Activated CD8-positive, alpha-beta memory T cell treated with anti-CD3 and anti-CD28 coated beads, Interleukin-2, amount 10 ng/mL, durations not matched to agents 7 days and 5 days (primary cell): ENCODE measurements at places on chromosomes 4 and X.
A peak's percentile ranks its signal among the peaks of the same experiment; 100 is the strongest.

GRCh38 chrX:148363471-148364235, 136.8 kb upstream of the AFF2 start:
- DNase-seq, result no peak

- DNase-seq, result no peak
These were observed 50.9 kb upstream of the FAM241A start for GRCh38 chr4:112094330-112094729.

- DNase-seq, result no peak
These were observed 913.4 kb downstream of the RPA4 start for GRCh38 chrX:97797076-97797475.

DNA sequence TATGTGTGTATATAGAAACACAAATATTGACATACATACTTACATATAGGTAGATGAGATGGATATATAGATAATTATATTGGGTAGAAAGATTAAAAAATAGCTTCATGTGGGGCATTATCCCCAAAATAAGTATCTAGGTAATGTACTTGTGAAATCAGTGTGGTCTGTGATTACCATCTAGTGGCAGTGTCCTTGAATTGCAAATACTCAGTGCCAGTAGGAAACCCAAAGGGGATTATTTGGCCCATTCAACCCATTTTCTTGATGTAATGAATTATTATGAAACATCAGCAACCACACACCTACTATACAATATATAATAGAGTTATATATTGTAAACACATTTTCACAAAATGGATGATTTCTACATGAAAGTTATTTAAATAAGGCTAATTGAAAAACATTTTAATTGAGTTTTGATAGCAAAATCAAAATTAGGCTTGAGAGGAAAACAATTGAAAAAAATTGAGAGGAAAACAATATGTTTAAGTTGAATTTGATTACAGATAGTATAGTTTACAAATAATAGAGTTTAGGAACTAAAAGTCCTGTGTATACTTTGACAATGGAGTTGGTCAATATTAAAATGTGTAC, 389.4 kb downstream of the GALNTL6 start:
- DNase-seq, result no peak

GRCh38 chrX:120664081-120664480, 34.2 kb upstream of the C1GALT1C1 start:
- no peak for DNase-seq

- DNase-seq, result no peak
These were observed 15.8 kb downstream of the C4orf50 start for GRCh38 chr4:6002492-6002833.

- no peak for DNase-seq
These were observed 62.2 kb upstream of the GPM6A start for GRCh38 chr4:175874306-175874705.

DNA sequence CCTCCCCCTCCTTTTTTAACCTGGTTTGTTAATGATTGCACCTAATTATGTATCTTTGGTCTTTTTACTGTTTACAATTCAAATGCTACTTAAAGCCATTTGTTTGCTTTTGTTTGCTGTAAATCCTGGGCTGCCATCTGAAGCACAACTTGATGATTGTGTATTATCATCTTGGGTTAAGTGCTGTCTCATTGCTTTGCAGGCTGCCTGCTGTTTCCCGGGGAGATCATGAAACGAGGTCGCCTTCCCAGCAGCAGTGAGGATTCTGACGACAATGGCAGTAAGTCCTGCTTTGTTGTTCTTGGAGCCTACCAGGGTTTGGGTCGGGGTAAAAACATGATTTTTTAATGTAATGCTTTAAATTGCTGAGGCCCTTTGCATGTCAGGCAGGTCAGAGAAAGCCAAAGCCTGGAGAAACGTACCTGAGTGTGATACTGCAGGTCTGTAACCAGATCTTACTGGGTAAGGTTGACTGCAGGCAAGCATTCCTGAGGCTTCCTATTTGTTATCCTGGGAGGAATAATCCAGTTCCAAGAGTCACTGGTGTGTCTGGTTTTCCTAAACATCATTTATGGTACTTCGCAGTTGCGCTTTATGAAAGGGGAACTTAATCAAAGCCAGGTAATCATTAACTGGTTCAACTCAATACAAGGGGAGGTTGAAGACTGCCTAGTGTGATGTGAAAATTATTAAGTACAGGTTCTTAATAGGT, 22.2 kb downstream of the JADE1 start:
- DNase-seq, result no peak

DNA sequence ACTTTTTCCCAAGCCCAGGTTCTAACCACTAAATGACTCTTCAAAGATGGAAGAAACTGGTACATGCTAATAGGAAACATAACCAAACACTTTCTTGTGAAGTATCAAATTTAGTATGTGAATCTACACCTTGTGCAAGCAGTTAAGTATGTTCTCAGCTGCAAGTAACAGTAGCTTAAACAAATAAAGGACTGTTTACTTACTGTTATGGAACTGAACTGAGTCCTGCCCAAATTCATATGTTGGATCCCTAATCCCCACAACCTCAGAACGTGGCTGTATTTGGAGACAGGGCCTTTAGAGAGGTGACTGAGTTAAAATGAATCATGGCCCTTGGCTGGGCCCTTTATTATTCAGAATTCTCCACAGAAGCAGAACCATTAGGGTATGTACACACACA, 178.7 kb downstream of the KDR start:
- DNase-seq, result no peak

DNA sequence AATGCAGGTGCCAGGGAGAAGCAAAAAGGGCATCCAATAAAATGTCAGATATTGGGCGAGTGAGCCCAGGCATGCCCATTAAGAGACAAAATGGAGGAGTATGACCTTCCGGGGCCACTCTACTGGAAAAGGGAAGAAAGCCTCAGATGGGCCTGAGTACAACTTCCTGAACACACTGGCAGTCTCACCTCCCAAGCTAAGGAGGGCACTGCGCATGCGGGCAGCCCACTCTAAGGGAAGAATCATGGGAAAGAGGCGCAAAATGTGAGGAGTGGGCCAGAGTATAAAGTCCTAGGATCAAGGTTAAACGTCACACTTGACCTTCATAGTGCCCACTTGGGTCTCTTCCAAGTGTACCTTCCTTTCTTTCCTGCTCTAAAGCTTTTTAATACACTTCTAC, 63.5 kb downstream of the TIGD2 start:
- DNase-seq, result no peak

DNA sequence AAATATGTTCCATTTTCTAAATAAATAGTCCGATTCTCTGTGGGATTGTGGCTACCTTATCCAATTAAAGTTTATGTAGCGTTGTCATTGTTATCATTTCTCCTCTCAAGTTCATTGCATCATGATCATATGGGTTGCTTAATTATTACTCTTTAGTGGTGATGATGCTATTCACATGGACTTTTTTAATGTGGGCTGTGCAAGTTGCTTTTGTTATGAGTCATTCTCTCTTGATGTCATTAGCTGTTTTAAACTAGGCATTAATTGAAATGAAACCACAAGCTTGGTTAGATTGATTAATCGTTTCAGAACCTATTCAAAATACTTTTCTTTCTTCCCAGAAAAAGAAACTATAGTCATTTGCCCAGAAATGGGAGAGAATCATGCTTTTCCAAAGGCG, 38.2 kb downstream of the NHS start:
- no peak for DNase-seq

DNA sequence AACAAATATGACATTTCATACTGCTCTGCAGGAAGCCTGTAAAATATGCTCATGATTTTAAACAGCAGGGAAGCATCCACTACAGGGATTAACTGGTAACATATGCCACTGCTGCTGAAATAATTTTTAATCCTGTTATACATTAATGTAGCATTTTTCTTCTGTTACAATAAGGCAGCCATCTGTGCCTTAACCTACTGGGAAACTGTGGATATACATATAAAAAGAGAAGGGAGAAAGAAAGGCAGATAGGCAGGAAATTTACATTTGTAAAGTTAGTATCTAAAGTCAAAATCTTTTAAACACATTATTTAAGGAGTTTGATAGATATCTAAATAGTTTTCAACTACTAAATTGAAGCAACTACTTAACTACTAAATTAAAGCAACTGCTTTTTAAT, 514.6 kb upstream of the KLHL4 start:
- DNase-seq, result no peak

GRCh38 chr4:5435823-5436222, 272.5 kb downstream of the EVC2 start:
- DNase-seq, result no peak

GRCh38 chrX:134174859-134175258, 62.1 kb upstream of the CCDC160 start:
- DNase-seq, result no peak

- no peak for DNase-seq
These were observed 2.5 kb upstream of the UGT2A3 start for GRCh38 chr4:68954126-68954525.

- no peak for DNase-seq
These were observed 17.8 kb upstream of the PAGE2B start for GRCh38 chrX:55056820-55057674.

DNA sequence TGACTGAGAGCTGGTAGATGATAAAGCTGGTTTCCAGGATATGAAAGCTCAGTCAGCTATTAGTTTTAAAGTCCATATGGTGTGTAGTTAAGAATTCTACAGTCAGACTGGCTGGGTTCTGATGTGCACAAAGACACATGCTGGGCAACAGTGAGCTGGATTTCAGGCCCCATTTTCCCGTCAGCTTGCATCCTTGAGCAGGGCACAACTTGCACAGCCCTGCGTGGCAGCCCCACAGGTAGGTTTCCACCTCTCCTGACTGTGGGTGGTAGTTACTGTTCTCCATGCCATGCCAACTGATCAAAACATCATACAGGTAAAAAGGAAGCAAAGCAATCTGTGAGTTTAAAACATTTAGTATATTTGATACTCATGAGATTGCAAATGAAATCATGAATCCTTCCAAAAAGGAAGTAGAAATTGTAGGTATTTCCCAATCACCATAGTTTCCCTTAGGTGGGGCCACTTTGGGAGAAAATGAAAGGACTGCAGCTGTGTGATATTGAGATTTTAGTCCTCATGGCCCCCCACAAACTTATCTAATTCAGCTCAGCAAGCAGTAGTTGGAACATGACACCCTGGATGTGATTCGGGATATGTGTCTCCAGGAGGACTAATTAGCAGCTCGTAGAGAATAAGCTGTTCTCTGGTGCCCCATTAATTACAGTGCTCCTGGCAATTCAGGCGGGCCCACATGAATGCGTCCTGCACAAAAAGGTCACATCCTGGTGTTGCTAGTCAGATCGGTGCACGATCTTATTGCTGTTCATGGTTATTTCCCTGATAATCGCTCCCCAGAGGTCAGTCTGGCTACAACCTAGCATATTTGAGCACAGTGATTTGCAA, 42.4 kb upstream of the NOCT start:
- DNase-seq, result no peak

- peak; percentile 70 for DNase-seq
These were observed at the start of gene BST1 for GRCh38 chr4:15702941-15703403. TSS of gene BST1 (plus strand) at chr4:15703065. CDS start at chr4:15703145, 80 bp downstream.

DNA sequence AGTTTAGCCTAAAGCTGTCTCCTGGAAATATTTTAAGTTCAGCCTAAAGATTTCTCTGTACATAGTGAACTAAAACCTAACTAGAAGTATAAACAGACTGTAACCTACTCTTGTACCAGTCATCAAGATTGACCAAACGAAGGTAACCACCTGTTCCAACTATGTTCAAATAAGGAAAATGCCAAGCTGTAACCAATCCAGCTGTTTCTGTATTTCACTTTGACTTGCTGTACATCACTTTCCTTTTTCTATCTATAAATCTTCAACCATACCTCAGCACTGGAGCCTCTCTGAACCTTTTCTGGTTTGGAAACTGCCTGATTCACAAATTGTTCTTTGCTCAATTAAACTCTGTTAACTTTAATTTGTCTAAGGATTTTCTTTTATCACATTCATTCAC, 3.1 kb upstream of the CYSLTR1 start:
- DNase-seq, result no peak

DNA sequence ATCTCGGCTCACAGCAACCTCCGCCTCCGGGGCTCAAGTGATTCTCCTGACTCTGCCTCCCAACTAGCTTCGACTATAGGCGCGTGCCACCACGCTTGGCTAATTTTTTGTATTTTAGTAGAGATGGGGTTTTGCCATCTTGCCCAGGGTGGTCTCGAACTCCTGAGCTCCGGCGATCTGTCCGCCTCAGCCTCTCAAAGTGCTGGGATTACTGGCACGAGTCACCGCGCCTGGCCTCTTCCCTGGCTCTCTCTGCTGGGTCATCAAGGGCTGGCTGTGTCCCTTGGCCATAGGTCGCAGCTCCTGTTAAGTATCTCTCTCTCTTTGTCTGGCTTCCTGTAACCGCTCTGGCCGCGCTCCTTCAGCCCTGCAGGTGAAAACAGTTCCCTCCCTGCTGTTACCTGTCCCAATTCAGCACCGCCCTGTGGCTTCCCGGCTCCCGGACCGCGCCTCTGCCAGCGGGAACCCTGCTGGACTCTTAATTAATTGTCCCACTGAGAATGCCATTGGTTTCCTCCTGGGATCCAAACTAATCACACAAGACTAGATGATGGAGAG, 1.3 kb upstream of the RGS12 start:
- DNase-seq, result peak; percentile 39

DNA sequence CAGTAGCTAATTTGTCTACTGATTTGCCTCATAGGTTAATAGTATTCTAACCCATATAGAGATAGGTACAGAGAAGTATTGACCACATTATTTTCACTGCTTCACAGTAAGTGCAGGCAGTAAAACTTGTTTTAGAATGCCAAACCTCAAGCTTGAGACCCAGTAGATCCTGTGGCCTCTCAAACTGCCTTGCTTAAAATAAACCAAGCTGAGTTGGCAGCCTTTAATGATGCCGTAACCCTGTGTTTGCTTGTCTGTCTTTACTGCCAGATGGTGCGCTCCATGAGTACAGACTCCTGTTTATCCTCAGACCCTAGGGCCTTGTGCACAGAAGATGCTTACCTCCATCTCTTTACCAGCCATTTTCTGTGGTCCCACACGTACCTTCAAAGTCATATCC, 50.8 kb downstream of the ANXA3 start:
- no peak for DNase-seq
